ENCODE measurements at places on chromosomes 1 and 21.

DNA sequence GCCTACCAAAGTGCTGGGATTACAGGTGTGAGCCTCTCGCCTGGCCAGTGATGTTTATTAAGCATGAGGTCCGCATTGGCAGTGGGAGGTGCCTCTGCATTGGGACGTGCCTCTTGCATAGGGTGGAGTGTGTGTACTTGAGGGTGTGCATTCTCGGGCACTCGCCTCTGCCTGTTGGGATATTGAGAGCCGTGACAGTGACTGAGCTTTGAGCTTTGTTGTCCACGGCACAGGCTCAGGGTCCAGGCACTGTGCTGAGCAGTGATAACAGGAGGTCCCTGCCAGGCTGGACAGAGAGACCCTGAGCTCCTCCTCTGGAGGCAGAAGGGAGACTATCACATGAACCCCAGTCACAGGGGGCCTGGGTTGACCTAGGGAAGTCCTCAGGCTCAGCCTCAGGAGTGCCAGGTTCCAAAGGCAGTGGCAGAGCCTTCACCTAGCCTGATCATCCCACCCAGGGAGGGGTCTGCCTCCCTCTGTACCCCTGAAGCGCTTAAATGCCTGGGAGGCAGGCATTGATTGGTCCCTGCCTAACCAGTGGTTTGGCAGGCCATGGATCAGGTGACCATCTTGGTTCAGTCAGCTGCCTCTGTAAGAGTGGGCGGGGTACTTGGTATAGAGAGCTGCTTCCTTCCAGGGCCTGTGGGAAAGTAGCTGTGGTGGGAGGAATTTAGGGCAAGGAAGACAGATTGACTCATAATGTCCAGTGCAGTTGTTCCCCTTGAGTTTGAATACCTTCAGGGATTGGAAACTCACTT is 213.8 kb upstream of the TMEM51 start:
- no peak for DNase-seq

DNA sequence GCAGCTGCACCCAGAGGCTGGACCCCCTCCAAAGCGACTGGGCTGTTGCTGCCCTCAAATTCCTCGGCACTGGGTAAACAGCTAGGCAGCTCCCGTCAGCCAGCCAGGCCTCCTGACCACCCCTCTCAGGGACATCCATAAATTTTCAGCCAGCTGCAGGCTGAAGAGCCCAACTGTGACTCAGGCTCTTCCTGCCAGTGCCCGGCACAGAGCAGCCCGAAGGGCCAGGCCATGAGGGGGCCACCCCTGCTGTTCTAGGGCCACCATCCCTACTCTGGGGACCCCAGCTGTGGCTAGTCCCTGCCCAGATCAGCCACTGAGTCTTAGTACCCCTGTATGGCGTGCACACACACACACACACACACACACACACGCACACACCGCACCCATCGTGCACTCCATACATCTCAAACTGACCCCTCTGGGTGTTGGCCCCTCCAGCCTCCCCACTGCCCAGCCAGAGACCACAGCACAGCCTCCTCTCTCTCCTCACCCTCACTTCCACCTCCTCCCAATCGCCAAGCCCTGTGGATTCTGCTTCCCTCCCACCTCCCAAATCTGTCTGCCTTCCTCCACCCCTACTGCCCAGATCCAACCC is 6.2 kb upstream of the LAPTM5 start:
- DNase-seq: no peak

DNA sequence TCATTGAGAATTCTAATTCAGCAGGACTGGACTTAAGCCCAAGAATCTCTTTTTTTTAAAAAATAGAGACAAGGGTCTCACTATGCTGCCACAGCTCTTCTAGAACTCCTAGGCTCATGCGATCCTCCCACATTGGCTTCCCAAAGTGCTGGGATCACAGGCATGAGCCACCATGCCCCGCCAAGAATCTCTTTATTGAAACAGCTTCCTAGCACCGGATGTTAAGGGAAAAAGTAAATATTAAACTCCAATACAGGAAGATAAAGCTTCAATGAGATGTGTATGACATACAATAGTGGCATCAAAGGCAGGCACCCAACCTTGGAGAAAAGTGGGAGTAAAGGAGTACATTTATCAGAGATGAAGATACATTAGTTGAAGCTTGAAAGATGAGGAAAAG is 25.5 kb downstream of the PUM1 start:
- no peak for DNase-seq

- no peak for DNase-seq
Measured at GRCh38 chr1:222043444-222044292, 301.8 kb upstream of the DUSP10 start.

DNA sequence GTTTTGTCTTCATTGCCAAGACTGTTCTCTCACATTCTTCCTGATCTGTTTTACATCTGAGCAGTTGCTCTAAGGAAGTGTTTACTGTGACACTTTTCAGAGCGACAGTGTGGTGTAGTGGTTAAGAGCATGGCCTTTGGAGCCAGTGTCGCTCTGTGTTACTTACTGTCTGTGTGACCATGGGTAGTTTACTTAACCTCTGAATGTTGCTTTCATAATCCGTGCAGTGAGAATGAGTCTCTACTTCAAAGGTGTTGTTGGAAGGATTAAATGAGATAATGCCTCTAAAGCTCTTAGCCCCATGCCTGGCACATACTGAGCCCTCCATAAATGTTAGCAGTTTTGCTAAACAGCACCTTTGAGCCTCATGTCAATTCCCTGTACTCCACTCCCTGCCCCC is 35.9 kb upstream of the ZFP69B start:
- DNase-seq: no peak

DNA sequence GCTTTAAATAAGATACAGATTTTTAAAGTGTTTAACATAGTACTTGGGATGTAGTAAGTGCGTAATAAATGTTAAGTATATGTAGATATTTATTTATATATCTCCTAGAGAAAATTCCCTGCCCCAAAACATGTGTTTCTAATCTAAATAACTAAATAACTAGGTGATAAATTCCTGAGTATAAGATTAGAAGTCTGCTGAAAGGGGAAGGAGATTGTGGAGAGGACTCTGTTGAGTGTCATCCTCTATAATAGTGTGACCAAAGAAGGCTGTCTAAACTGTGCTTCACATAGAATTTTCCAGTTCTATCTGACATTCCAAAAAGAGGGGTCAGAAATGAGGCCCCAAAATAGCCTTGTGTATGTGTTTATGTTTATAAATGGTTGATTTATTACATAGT is 590.5 kb upstream of the ADAMTS5 start:
- no peak for DNase-seq

- DNase-seq: no peak
Measured at GRCh38 chr1:95301614-95302013, 67.6 kb downstream of the RWDD3 start.

GRCh38 chr1:32199717-32200072 is 700 bp upstream of the CCDC28B start:
- DNase-seq: no peak

- DNase-seq: peak; percentile 45
Measured at GRCh38 chr1:153565529-153566374, at the start of gene S100A2. Gene S100A2, minus strand, starts transcription at chr1:153565844. Its CDS starts 1,967 bp downstream, at chr1:153563877.

GRCh38 chr1:30381266-30381665 is 342.1 kb downstream of the MATN1 start:
- no peak for DNase-seq

DNA sequence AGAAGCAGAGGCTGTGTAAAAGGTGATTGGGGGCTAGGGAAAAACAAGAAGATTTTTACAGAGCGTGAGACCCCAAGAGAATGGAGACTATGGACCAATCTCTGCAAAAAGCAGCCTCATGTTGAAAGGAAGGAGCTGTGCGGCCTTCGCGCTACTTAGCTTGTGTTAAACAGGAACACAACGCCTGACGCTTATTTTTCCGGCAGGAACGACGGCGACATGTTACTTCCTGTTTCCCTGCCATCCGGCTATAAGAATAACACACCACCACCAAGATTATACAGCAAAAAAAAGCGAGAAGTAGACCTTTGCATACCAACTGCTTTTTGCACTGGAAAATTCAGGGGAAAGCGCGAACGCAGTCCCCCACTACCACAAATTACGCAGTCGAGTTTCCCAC is 272.7 kb downstream of the FAM72C start:
- DNase-seq: no peak

- no peak for DNase-seq
Measured at GRCh38 chr21:25837533-25838265, 102.9 kb downstream of the GABPA start.

GRCh38 chr1:37482004-37482785 is 7.8 kb downstream of the ZC3H12A start:
- no peak for DNase-seq

DNA sequence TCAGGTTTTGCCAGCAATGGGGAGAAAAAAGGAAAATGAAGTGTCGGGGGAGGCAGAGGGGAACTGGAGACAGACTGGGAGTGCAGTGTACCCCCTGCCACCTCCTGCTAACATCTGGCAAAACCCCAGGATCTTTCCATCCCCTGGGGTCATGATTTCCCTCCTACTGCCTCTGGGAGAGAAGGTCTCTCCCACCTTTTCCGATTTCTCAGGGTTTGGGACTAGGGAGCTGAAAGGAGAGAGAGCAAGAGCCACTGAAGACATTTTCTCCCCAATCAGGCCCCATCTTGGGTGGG is 5.1 kb downstream of the FHL3 start:
- DNase-seq: no peak

DNA sequence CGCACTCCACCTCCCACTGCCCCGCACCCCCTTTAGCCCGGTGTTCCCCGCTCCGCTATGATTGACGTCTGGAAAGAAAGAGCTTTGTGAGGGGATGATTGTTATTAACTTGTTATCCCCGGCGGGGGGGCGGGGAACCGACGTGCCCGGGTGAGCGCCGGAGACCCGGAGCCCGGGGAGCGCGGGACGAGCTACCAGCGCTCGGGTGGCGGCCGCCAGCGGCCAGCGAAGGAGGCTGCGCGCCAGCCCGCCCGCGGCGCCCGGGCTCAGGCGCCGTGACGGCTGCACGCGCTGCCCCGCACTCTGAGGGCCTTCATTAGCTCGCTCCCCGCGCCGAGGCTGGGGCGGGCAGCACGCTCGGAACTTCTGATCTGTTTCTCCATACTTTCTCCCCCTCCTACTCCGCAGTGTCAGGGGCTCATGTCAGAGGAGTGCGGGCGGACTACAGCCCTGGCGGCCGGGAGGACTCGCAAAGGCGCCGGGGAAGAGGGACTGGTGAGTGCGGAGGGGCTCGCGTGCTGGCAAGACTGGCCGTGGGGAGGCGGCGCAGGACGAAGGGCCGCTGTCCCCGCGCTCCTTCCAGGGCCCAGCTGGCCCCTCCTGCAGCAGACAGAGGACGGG is 2.1 kb downstream of the LHX8 start:
- no peak for DNase-seq

GRCh38 chr1:81780705-81781454 is 19.9 kb upstream of the ADGRL2 start:
- no peak for DNase-seq

- no peak for DNase-seq
Measured at GRCh38 chr1:183209533-183210158, 23.6 kb downstream of the LAMC2 start.

GRCh38 chr1:96596226-96596922 is 125.2 kb upstream of the PTBP2 start:
- DNase-seq: no peak

GRCh38 chr1:174134003-174134659 is 25.2 kb upstream of the RABGAP1L start:
- no peak for DNase-seq

DNA sequence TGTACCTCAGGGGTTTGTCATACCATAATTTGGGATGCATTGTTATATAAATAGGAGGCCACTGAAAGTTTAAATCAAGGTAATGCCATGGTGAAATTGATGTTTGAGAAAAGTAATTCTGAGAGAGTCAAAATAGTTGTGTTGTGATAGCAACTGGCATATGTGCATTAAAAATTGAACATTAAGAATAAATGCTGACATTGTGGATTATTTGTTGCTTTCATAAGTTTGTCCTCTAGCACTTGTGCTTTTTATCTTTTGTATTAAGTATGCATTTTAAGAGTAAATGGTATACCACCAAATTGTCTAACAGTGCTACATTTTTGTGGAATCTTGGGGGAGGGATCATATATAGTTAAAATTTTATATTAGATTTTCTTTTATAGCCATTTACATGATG is 275.9 kb upstream of the CACYBP start:
- DNase-seq: no peak

DNA sequence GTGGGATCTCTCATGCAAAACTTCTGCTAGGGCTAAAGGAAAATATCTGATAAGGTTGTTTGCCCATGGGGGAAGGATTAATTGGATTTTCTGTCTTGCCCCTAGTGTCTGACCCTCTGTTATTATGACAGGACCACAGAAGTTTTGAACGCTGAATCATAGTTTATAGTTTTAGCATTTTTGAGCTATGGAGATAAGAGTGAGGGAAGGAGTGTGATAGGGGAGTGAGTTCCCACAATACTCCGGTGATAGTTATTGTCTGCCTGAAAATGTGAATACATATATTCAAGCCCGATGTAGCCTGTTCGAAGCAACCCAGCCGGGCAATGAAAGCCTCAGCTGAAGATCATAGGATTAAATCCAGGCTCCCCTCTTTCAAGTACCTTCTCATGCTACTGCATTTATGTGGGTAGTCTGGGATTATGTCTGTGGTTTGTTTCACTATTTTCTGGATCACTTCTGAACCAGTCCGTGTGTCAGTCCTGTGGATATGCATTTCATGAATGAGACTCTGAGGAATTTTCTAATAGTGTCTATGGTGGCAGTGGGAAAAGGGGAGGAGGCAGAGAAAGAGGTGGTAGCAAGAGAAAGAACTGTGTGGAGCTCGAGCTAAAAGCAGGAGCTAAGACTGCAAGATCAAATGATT is 258.7 kb downstream of the DISC1 start:
- DNase-seq: no peak

- DNase-seq: no peak
Measured at GRCh38 chr1:59481881-59482505, 185.1 kb downstream of the FGGY start.

DNA sequence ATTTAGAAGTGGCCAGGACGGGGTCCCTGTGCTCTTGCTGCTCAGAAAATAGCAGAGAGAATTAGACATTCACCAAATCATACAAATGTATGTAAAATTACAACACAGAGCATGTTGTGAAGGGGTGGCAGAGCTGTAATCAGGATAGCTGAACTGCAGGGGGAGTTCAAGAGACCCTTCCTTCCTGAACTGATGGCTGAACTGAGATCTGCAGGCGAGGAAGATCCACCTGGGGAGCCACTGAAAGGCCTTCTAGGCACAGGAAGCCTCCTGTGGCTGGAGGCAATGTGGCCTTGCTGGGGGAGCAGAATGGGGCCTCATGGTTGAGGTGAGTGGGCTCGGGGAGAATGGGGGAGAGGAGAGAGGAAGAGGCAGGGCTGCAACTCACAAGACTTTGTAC is 216.5 kb downstream of the PRDM2 start:
- DNase-seq: no peak

DNA sequence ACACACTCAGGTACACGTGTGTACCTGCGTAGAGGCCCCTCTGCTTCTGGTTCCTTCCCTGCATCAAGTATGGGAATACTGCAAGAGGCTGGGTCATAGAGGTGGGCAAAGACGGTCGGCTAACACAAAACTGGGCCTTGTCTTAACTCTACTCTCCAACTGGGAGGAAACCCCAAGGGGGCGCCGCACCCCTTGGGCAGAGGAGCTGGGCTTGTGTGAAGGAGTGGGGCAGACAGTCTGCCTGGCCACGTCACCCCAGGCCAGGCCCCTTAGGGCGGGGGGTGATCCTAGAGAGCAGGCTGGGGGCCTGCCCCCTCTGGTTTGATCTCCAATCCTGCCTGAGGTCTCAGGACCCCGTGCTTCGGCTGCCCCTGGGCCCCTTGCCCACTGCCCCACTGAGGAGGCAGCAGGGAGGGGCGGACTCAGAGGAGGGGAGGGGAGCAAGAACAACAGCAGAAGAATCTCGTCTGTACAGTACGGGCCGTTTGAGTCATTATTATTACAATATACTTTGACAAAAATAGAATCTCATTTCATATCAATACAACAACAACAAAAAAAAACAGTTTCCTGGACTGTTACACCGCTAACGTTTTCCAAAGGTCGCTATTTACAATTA is 34.7 kb downstream of the MEF2D start:
- DNase-seq: no peak

GRCh38 chr1:150362721-150363425 is 1.1 kb upstream of the RPRD2 start:
- no peak for DNase-seq
